ENCODE measurements at places on chromosomes 12 and 14.

DNA sequence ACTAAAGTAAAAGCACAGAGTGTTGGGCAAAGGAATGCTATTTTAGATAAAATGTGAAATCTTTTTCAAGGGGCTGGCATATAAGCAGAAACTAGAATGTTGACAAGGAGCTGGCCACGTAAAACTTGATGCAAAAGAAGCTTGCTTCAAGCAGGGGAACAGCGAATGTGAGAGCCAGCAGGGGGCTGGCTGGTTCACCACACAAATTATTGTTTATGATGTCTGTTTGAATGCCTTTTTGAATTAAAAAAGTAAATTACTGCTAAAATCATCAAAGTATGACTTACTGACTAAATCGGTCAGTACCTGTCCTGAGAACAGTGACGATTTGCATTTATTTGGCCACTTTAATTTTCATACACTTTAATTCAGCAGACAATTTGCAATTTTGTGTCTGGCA, 38.9 kb upstream of the TMTC2 start:
- no peaks in the 10 kb centered on the region for H3K27me3 ChIP-seq
- H3K36me3 ChIP-seq = no peaks in the 10 kb centered on the region
- H3K27ac ChIP-seq = no peak overlapping the region
- no peak overlapping the region for H3K4me3 ChIP-seq
- H3K4me1 ChIP-seq = no peaks in the 10 kb centered on the region

DNA sequence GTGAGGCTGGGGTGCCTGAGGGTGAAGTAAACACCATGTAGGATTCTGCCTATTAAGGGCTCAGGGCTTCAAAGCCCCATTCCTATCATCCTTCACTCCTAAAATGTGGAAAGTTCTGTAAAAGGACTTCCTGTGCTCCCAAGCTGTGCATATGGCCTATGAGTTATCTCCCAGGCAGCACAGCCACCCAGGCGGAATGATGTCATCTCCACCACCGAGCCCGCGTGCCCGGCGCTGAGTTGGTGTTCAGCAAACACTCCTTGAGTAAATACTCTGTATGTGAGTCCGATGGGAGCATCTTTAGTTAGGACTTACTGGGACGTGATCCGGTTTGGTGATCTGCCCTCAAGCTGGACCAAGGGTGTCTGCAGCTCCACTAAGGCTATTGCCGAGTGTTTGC, 437.3 kb downstream of the MED13L start:
- no peak overlapping the region for H3K4me3 ChIP-seq
- peaks cover 9% of the 10 kb centered on the region for H3K27me3 ChIP-seq
- no peak for ATAC-seq
- H3K36me3 ChIP-seq = no peaks in the 10 kb centered on the region

- H3K27me3 ChIP-seq = no peaks in the 10 kb centered on the region
- H3K27ac ChIP-seq = no peak overlapping the region
- no peak overlapping the region for H3K4me3 ChIP-seq
- no peaks in the 10 kb centered on the region for H3K36me3 ChIP-seq
Observed at GRCh38 chr12:18859400-18859799, 121.5 kb downstream of the CAPZA3 start.

DNA sequence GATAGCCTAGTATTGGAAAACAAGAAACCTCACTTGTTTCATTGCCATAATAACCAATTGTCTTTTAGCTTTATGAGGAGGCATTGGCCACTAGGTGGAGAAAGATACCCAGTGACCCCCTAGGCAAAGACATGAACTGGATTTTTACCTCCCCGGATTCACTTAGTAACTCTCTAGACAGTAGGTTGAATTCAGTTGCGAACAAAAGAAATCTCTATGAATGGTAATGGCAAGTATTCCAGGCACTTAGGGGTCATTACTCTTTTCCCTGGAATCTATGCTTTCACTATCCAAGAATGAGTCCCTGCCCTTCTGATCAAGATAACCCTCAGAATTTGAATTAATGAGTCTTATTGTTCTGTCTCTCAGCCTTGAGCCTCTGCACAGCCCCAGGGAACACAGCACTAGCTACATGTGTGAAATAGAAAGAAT, 29.5 kb upstream of the RHOJ start:
- H3K27me3 ChIP-seq = no peaks in the 10 kb centered on the region
- H3K36me3 ChIP-seq = no peaks in the 10 kb centered on the region
- no peak overlapping the region for H3K27ac ChIP-seq

- peak overlapping the region; percentile 47 for H3K27ac ChIP-seq
- peaks cover 25% of the 10 kb centered on the region for H3K36me3 ChIP-seq
- peaks cover 34% of the 10 kb centered on the region for H3K4me1 ChIP-seq
- no peak overlapping the region for H3K4me3 ChIP-seq
Observed at GRCh38 chr12:26723379-26724308, 109.3 kb downstream of the ITPR2 start.

- H3K4me1 ChIP-seq = no peaks in the 10 kb centered on the region
- H3K27me3 ChIP-seq = peaks cover 76% of the 10 kb centered on the region
- H3K36me3 ChIP-seq = no peaks in the 10 kb centered on the region
- no peak overlapping the region for H3K27ac ChIP-seq
- ATAC-seq = no peak
- H3K4me3 ChIP-seq = no peak overlapping the region
Observed at GRCh38 chr14:101073598-101073965, 170.1 kb upstream of the RTL1 start.

GRCh38 chr12:130336723-130337487, 782 bp upstream of the PIWIL1 start:
- peaks cover 28% of the 10 kb centered on the region for H3K27me3 ChIP-seq
- no peak for ATAC-seq

GRCh38 chr12:59834659-59835474, 239.0 kb downstream of the SLC16A7 start:
- peaks cover 9% of the 10 kb centered on the region for H3K27me3 ChIP-seq
- ATAC-seq = no peak
- H3K4me1 ChIP-seq = no peaks in the 10 kb centered on the region
- no peak overlapping the region for H3K27ac ChIP-seq
- H3K36me3 ChIP-seq = no peaks in the 10 kb centered on the region

DNA sequence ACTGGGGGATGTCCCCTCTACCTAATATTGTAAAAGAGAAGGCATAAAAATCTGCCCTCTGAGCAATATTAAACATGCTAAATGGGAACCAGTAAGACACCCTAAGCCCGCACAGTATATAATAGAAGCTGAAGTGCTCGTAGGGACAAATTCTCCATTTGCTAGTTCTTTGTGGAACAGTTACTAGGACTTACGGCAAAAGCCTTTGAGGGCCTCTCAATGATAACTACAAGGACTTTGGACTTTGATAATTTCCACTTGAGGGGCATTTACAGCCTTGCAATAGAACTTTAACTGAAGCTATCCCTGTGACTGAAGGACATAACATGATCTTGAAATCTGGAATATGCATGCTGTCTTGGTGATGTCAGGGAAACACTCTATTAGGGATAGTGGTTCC, 111.5 kb upstream of the IFNG-AS1 start:
- ATAC-seq = no peak
- H3K27ac ChIP-seq = no peak overlapping the region
- no peaks in the 10 kb centered on the region for H3K27me3 ChIP-seq

GRCh38 chr12:91663744-91664143, 481.1 kb upstream of the DCN start:
- no peaks in the 10 kb centered on the region for H3K27me3 ChIP-seq
- no peak overlapping the region for H3K27ac ChIP-seq
- no peaks in the 10 kb centered on the region for H3K4me1 ChIP-seq
- ATAC-seq = no peak
- H3K4me3 ChIP-seq = no peak overlapping the region
- no peaks in the 10 kb centered on the region for H3K36me3 ChIP-seq

GRCh38 chr12:119013023-119013422, 31.7 kb downstream of the SRRM4 start:
- no peak overlapping the region for H3K4me3 ChIP-seq
- no peak for ATAC-seq
- H3K27me3 ChIP-seq = peaks cover 32% of the 10 kb centered on the region
- no peaks in the 10 kb centered on the region for H3K4me1 ChIP-seq
- no peak overlapping the region for H3K27ac ChIP-seq
- no peaks in the 10 kb centered on the region for H3K36me3 ChIP-seq

- H3K27ac ChIP-seq = no peak overlapping the region
- no peaks in the 10 kb centered on the region for H3K4me1 ChIP-seq
- H3K36me3 ChIP-seq = peaks cover 54% of the 10 kb centered on the region
- H3K4me3 ChIP-seq = no peak overlapping the region
- ATAC-seq = no peak
- no peaks in the 10 kb centered on the region for H3K27me3 ChIP-seq
Observed at GRCh38 chr14:75794615-75795038, 133.6 kb downstream of the TTLL5 start.

DNA sequence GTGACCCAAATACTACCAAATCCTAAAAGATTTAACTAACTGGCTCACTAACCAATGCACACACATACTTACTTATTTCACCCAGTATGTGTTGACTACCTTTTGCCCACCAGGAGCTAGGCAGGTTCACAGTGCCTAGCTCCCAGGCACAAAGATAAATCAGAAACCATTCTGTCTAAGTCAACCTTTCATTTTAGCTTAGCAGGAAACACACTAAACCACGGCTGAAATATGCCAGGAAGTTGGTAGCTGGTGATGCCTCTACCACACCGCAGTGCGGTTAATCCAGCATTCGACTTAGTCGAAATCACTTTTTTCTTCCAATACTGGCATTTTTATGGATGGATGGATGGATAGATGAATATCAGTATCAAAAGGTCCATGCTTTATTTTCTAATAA, 597.7 kb downstream of the DIO2 start:
- no peak overlapping the region for H3K27ac ChIP-seq
- no peaks in the 10 kb centered on the region for H3K36me3 ChIP-seq
- no peaks in the 10 kb centered on the region for H3K4me1 ChIP-seq
- H3K4me3 ChIP-seq = no peak overlapping the region

DNA sequence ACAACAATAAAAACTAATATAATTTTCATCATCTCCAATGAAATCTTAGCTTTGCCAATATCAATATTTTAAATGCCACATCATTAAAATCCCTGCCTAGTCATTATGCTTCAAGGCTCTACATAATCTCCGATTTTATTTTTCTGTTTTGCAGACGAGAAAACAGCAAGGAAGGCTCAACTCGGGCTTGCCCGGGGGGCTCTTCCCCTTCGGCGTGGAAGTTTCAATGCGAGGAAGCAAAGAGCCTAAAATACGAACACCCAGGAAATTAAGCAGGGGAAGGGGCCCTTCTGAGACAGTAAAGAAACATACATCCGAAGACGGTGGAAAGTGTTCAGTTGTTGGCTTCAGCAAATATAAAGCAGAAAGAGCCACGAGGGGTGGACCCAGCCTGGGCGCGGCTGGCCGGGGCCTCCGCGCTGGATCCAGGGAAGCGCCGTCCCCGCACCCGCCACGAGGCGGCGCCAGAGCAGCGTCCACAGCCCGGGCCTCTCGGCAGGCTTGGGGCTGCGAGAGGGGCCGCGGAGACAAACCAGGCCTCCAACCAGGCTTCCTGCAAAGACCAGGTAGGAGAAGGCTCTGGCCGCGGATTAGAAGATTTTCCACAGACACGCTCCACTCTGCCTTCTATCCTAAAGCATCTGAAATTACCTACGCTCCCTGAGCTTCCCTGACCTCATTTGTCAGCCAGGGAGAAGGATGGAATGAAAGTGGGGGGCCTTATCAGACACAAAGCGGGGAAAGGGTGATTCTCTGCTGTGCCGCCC, 77.2 kb downstream of the SERPINA3 start:
- H3K4me3 ChIP-seq = no peak overlapping the region
- peaks cover 18% of the 10 kb centered on the region for H3K27me3 ChIP-seq
- no peaks in the 10 kb centered on the region for H3K4me1 ChIP-seq
- ATAC-seq = peak; percentile 37
- H3K27ac ChIP-seq = no peak overlapping the region
- H3K36me3 ChIP-seq = no peaks in the 10 kb centered on the region

DNA sequence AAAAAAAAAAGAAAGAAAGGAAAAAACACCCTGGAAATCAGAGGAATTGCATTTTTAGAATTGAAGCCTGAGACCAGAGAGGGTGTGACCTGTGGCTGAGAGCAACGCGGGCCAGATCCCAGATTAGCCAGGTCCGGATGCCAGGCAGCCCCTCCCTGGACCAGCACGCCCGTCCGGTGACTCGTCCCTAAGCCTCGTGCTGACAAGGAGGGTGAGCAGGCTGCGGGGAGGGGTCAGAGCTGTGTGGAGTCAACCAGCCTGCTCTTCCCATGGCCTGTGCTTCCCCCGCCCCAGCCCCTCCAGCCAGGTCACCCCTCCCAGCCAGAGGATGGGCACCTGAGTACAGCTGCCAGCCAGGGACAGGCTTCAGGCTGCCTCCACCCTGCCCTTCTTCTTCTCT, 4.2 kb upstream of the KLC1 start:
- peaks cover 64% of the 10 kb centered on the region for H3K4me1 ChIP-seq
- peak overlapping the region; percentile 35 for H3K27ac ChIP-seq
- H3K36me3 ChIP-seq = no peaks in the 10 kb centered on the region
- H3K27me3 ChIP-seq = no peaks in the 10 kb centered on the region
- ATAC-seq = no peak
- peak overlapping the region; percentile 38 for H3K4me3 ChIP-seq

Measured in stimulated activated memory B cell treated with anti-CD40 and anti-IgM and Interleukin-4, amounts not matched to agents 10 μg/mL and 1 μg/mL and 100 μg/mL, for 72 hours (primary cell).